ENCODE measurements at places on chromosomes 5 and 9.

- no peak for DNase-seq
Observed at GRCh38 chr9:4550777-4551484, 60.7 kb downstream of the SLC1A1 start.

GRCh38 chr5:7010591-7010990 is 297.4 kb downstream of the TENT4A start:
- DNase-seq: no peak

DNA sequence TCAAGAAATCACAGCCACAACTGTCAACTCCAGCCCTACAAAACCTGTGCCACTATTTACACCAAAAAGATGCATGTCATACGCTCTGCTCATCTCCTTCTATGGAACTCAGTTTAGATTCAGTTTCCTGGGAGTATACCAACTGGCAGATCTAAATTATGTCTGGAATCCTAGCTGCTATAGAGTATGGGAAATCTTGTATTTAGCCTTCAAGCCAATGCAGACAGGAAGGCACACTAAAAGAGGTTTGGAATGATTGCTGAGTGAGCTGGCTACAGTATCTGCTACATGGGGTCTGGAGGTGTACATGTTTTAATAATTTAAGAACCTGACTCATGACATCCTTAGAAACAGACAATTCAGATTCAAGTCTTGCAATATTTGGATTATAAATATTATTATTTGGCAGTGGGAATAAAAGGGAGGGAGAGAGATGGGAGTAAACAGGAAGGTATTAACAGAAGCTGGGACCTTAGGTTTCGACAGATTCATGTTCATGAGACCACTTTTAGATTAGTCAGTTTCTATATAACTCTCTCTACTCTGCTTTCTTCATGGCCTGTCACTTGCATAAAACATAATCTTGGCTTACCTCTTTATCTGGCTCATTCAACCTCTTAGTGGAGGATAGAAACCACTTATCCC is 178.8 kb upstream of the HAPLN1 start:
- DNase-seq: no peak

DNA sequence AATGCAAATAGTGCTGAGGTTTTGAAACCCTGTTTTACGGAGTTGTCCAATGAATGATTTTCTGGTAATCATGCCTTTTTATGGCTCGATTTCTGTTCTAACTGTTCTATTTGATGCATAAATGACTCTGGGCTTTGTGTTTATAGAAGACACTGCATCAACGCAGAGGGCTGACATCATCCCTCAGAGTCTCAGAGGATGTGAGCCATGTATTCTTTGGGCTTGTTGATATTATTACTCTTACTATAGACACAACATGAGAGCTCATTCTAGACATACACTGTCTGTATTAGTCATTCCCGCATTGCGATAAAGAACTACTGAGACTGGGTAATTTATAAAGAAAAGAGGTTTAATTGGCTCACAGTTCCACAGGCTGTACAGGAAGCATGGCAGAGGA is 31.6 kb downstream of the CDH6 start:
- no peak for DNase-seq

All from stimulated activated CD4-positive, alpha-beta T cell treated with anti-CD3 and anti-CD28 coated beads, Interleukin-4, amount 100 ng/mL, for 24 hours (primary cell).